Activated CD4-positive, alpha-beta T cell treated with anti-CD3 and anti-CD28 coated beads, Interleukin-10, Interleukin-2, amounts not matched to agents 100 ng/mL and 50 ng/mL, durations not matched to agents 16 hours and 8 hours (primary cell): ENCODE measurements at places on chromosomes 6 and 20.

DNA sequence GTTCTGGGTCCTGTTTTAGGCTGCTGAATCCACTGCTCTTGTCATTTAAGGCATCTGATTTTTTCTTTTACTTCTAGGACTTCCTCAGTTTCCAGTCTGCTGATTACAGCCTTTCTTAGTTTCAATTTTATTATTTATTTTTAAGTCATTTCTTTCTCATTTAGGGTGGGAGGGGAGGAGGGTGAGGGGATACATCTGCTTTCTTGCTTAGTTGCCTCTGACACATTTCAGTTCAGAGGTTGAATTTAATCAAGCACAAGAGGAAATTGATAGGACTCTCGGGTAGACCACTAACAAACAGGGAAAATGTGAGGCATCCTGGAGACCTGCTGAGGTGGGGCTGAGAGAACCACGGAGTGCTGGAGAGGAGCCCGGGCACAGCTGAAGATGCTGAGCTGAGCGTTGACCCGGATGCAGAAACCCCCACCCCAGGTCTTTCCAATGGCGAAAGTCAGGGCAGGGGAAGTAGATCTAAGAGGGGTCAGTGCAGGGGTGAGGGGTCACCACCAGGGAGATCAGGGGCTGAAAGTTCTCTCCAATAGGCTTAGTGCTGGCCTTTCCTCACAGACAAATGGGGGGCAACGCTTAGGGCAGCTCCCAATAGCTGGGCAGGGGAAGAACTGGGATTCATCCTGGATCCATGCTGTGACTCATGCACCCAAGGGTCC, 7.6 kb upstream of the TREML2 start:
- DNase-seq, result no peak

- peak; percentile 21 for DNase-seq
These were observed 30.9 kb upstream of the AVP start for GRCh38 chr20:3115190-3116107.

GRCh38 chr6:43170417-43170930, 595 bp upstream of the SRF start:
- no peak for DNase-seq

- no peak for DNase-seq
These were observed 263.4 kb upstream of the MAN1A1 start for GRCh38 chr6:119612911-119613381.

- DNase-seq, result no peak
These were observed 83.2 kb downstream of the CEBPB start for GRCh38 chr20:50273601-50274491.

GRCh38 chr6:99602520-99603420, 3.9 kb upstream of the PRDM13 start:
- no peak for DNase-seq

GRCh38 chr6:43171707-43172103, 636 bp downstream of the SRF start:
- DNase-seq, result no peak

- no peak for DNase-seq
These were observed 20.7 kb downstream of the FUCA2 start for GRCh38 chr6:143490775-143491174.

- DNase-seq, result no peak
These were observed 222.5 kb downstream of the GJA1 start for GRCh38 chr6:121657972-121658371.

GRCh38 chr20:57135875-57136274, 130.6 kb downstream of the BMP7 start:
- DNase-seq, result no peak

- no peak for DNase-seq
These were observed 127.3 kb downstream of the TENT5A start for GRCh38 chr6:81625216-81625615.

GRCh38 chr20:52529826-52530225, 338.2 kb upstream of the ZFP64 start:
- DNase-seq, result no peak

DNA sequence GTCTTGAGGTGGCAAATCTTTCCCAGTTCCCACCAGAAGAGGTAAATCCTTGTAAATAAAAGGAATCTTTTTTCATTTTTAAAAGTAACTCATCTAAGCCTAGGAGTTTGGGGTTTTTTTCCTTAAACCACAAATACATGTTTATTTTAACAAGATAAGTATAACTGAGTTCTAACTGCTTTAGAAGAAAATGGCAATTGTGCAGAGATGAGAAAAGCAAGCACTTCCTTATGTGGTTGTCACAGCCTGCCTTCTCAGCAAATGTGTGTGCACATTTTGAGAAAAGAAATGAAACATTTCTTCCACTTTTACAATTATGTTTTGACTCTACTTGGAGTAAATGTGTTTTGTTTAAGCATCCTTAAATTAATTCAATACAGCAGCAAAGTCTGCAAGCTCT, 17.7 kb downstream of the HCK start:
- no peak for DNase-seq

DNA sequence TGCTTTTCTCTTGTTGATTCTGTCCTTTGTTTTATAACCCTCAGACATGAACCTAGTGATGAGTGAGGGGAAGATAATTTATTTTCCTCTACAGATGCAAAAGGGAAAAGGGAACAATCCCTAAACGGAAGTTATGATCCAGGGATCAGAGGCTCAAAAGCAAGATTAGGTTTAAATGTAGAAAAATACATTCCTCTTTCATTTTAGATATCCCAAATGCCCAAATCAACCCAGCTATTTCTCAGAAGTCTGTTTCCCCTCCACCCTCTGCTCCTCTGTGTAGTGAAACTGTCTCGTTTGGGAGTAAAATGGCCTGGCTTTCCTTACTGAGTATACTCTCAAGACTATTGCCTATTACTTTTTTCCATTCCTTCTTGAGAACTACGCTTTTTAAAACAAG, 97.1 kb downstream of the PRL start:
- DNase-seq, result no peak

- no peak for DNase-seq
These were observed 42.7 kb upstream of the FAM210B start for GRCh38 chr20:56316051-56316450.

DNA sequence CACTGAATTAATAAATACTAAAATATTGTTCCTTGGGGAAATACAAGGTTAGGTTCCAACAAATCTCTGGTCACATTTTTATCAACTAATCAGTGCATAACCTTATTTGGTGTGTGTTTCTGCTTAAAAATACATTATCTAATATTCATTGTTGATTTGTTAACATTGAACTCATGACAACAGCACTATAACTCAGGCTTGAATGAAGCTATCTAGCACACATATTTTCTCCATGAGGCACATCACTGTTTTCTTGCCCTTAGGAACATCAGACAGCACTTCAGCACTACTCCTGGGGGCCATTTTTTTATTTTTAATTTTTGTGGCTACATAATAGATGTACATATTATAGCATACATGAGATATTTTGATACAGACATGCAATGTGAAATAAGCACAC, 277.2 kb upstream of the NT5E start:
- DNase-seq, result no peak

DNA sequence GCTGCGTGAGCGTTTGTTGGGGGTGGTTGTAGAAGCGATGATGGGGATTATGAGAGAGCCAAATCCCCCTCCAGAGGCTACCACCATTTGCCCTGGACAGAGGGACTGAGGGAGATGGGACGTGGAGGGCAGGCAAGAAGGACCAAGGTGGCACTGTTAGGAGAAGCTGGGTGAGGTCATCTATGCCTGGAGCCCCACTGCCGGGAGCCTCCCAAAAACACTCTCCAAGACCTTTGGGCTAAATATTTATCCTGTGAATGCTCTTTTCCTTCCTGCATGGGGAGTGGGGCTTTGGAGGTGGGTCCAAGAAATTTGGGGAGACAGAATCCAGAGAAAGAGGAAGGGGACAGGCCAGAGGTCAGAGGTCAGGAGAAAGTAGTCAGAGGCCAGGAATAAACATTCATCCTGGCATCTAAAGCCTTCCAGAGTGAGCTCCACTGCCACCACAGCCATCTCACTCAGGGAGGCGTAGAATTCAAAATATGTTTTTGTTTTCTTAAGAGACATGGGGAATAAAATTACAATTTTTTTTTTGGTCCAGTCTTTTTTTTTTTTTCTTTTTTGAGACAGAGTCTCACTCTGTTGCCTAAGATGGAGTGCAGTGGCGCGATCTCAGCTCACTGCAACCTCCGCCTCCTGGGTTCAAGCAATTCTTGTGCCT, 17.8 kb upstream of the PTGIS start:
- no peak for DNase-seq

DNA sequence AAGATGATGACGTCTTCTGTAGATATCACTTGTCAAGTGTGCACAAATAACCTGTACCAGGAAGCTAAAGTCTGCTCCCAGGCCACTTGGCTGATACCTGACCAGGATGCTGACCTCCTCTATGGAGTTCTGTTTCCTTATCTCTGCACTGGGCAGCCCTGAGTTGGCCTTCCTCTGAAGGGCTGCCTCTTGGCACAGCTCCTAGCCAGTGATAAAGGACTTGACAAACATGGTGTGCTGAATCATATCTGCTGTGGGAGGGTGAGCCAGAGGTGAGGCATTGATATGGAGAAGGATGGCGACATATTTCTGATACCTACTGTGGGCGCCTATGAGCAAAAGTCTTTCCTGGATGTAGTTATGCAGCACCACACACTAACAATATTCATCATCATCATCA, 32.8 kb upstream of the FOXA2 start:
- no peak for DNase-seq

GRCh38 chr6:40732878-40733277, 145.7 kb upstream of the LRFN2 start:
- DNase-seq, result no peak

GRCh38 chr6:106912091-106912490, 62.4 kb downstream of the CD24 start:
- DNase-seq, result no peak

DNA sequence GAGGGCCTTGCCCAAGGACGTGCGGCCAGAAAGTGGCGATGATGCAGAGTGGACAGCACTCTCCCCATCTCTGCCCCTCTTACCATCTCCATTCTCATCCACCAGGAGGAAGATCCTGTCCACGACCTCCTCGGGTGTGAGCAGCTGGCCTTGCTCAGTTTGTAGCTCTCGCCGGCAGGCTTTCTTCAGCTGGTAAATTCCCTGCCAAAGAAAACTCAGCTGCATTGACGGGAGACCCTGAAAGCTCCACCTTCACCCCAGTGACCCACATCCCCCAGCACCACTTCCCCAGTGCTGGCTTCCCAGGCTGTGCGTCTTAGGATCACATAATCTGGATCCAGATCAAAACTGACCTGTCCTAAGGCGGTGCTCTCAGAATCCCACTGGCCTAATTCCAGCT, 9.2 kb downstream of the GUCA1B start:
- DNase-seq, result no peak

GRCh38 chr6:89506716-89507617, 74.0 kb downstream of the ANKRD6 start:
- DNase-seq, result no peak

DNA sequence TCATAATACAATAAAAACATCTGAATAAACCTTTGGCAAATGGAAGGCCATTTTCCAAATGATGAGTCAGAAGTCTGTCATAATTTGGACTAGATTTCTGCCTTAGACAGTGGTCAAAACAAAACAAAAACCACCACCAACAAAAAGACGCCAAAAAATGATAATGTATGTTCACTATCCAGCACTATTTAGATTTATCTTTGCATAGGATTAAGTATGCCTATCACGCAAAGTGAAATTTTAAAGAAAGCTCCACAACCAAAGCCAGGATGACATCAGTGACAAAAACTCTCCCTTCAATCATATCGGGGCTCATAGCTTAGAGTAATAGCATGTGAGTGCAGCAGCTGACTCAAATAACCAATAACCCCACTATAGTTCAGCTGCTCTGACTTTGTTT, 201.9 kb downstream of the MOXD1 start:
- DNase-seq, result no peak

- no peak for DNase-seq
These were observed 24.8 kb upstream of the FOXQ1 start for GRCh38 chr6:1287103-1287591.

- no peak for DNase-seq
These were observed 81.2 kb downstream of the PDE7B start for GRCh38 chr6:135932651-135933050.

DNA sequence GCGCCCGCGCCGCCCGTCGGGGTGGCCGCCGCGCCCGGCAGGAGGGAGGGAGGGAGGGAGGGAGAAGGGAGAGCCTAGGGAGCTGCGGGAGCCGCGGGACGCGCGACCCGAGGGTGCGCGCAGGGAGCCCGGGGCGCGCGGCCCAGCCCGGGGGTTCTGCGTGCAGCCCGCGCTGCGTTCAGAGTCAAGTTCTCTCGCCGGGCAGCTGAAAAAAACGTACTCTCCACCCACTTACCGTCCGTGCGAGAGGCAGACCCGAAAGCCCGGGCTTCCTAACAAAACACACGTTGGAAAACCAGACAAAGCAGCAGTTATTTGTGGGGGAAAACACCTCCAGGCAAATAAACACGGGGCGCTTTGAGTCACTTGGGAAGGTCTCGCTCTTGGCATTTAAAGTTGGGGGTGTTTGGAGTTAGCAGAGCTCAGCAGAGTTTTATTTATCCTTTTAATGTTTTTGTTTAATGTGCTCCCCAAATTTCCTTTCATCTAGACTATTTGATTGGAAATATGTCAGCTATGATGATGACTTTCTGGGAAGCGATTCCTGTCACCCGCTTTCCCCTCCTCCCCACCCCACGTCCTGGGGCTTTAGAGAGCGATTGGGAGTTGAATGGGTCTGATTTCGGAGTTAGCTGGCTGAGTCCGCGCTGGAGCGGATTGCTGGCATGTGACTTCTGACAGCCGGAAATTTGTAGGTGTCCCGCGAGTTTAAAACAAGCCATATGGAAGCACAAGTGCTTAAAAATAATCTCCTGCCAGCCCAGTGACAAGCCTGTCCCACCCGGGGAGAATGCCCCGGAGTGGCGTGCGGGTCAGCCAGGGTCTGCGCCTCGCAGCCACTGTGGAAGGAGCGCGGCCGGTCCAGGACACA, 1.1 kb downstream of the ESR1 start:
- no peak for DNase-seq

GRCh38 chr6:137231895-137232294, 12.7 kb upstream of the IFNGR1 start:
- DNase-seq, result peak; percentile 49

DNA sequence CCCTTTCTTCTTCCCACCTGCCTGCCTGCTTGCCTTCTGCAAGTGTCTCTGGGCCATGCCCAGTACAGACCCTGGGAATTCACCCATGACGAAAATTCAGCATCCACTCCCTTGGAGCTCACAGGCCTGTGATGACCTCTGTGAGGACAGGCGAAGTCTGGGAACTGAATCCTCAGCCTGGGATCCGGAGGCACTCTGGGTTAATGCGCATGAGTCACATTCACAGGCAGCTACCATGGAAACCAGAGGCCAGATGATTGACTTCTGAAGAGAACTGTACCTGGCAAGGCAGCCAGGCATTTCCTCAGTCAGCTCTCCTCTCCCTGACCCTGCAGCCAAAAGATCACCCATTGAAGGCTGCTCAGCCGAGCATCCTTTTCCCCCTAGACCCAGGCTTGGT, 41.0 kb downstream of the SLC9A8 start:
- no peak for DNase-seq

DNA sequence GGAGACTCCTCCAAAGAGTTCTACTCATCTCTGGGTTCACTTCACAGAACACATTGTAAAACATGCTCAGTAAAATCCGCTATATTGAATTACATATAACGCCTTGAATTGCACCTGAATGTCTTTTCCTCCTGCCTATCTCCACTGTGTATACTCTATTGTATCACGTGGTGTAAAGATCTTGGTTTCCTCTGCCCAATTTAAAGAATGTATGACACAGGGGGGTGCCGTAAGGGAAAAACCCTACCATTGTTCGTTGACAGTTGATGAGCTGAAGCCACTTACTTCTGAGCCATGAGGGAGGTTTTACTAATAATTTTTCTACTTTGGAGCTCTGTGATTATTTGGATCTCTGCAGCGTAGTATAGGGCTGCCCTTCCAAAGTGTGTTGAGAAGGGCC, 6.0 kb downstream of the ASF1A start:
- peak; percentile 56 for DNase-seq
